Naive thymus-derived CD4-positive, alpha-beta T cell (primary cell): ENCODE measurements at places on chromosomes 7 and 10.

GRCh38 chr7:42319631-42320030 is 82.6 kb upstream of the GLI3 start:
- no peak for DNase-seq

DNA sequence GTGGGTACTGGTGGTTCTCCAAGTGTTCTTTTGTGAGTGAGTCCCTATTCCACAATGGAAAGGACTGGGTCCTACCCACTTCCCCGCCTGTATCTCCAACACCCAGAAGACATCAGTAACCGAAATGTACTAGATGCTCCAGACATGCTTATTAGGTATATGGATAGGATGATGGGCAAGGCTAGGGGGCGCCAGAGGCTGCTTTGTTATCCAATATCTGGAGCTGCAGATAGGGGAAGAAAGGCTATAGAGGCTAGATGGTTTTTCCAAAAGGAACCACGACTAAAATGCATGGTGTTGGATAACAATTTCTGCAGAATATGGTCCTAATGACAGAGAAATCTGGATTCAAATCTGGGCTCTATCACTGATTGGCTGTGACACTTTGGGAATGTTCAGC is 56.2 kb upstream of the TM9SF3 start:
- no peak for DNase-seq

DNA sequence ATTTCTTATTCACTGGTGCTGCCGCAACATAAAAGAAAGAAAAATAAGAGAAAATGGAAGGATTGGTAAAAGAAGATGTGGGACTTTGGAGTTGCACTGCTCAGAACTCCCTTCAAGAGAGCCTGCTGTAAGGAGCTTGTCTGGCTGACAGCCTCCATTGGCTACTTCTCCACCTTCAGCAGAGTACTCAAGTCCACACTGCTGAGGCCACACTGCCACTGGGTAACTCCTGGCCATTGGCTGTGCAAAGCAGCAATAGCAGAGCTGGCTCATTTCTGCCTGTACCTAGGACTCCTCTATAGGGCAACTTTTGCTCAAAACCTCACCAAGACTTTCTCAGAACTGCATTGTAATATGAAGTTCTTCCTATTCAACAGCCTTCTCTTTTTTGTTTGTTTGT is 38.7 kb upstream of the PCLO start:
- DNase-seq, result no peak

GRCh38 chr10:110502851-110503301 is 5.2 kb downstream of the DUSP5 start:
- no peak for DNase-seq

DNA sequence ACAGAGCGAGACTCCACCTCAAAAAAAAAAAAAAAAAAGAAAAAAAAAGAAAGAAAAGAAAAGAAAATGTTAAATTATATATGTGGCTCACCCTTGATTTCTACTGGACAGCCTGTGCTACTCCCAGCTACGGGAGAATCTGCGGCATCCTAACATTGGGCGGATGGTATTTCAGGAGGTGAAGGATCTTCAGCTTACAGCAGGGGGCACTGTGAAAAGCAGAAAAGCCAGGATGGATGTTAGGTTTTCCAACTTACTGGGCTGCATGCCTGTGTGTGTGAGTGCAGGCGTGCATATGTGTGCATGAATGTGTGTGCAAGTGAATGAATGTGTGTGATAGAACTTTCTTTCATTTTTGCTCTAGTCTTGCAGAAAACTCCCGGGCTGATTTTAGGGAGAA is 1066.5 kb downstream of the TYW1 start:
- DNase-seq, result no peak

- DNase-seq, result no peak
Measured at GRCh38 chr10:80410578-80411145, 2.3 kb downstream of the PRXL2A start.

DNA sequence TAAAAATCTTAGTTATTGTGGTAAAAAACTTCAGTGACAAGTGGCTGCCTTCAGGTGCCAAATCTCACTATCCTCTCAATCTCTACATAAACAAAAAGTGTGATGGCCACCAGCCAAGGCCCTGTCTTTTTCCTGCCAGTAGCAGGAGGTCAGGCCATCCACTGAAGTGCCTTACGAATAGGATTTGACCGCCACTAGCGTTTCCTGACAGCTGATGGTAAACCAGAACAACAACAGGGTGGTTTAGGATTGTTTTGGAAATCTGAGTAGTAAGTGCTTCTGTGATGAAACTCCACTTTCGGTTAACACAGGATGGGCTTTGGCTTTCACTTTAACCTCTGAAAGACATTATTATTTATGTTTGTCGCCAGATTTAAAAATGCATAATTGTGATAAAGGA is 55.7 kb upstream of the OGDHL start:
- DNase-seq, result no peak

GRCh38 chr7:46600340-46600739 is 679.3 kb upstream of the IGFBP3 start:
- DNase-seq, result no peak

- DNase-seq, result no peak
Measured at GRCh38 chr10:33783078-33783477, 448.6 kb upstream of the NRP1 start.

DNA sequence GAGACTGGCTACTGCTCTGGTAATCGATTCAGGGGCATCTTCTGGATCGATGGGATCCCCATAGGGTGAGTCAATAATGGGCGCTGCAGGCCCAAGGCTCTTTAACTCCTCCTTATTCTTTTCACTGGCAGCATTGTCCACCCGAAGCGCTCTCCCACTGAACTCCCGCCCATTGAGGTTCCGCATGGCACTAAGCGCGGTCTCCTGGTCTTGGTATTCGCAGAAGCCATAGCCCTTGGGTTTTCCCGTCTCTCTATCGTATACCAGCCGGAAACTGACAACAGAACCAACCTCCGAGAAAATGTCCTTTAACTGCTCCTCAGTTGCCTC is 285 bp downstream of the CSTF2T start:
- no peak for DNase-seq

GRCh38 chr10:116489460-116489859 is 56.3 kb upstream of the PNLIP start:
- DNase-seq, result no peak

- no peak for DNase-seq
Measured at GRCh38 chr10:64091897-64092296, 570.7 kb downstream of the REEP3 start.

DNA sequence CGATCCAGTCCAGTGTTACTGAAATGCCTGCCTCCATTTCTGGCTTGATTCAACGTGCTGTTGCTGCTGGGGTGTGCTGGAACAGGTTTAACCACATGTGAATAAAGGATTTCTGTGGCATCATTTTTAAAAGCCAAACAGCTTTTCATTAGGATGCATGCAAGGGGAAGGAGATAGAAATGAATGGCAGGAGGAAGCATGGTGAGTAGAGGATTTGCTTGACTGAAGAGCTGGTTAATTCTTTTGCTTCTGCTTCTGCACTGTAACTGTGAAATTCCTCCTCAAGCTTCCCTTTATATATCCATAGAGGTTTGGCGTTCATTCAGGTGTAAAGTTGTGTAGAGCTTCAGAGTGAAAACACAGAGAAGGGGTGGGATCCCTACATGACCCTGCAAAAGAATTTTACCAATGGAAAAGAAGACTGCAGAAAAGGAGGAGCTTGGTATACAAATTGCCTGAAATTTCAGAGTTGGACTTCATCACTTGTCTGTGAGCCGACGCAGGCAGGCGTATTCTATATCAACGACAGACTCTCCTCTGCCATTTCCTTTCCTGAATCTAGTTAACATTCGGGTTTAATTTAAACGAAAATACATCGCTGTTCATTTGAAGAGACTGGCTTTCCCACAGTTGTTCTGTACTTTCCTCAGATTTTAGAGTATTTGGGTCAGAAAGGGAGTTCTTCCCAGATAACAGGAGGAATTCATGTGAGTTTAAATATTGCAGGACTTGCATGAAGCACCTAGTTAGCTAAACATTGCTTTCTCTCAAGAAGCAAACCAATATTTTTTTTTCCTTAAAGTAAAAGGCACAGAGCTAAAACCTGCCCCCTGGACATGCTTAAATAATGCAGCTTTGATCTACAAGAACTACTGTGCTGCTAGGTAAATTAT is at the start of gene SOSTDC1:
Gene SOSTDC1 (minus strand): TSS at position 270 of the 893 bp plus-strand sequence. CDS start 70 bp downstream, at position 200.
- DNase-seq, result no peak
